K562 (cell line): ENCODE measurements at places on chromosomes 12 and 14. TPM values are rescaled to one million over a fixed set of nuclear protein-coding genes. Genes with fewer than 3 reads are reported as not detected.

GRCh38 chr12:112190231-112191025 is 65.1 kb downstream of the TRAFD1 start:
- DNase-seq, result no peak

- no peak for DNase-seq
These were observed 111.2 kb downstream of the LRIG3 start for GRCh38 chr12:58809064-58809607.

- no peak for DNase-seq
These were observed 25.5 kb downstream of the SUSD6 start for GRCh38 chr14:69636718-69637480.

DNA sequence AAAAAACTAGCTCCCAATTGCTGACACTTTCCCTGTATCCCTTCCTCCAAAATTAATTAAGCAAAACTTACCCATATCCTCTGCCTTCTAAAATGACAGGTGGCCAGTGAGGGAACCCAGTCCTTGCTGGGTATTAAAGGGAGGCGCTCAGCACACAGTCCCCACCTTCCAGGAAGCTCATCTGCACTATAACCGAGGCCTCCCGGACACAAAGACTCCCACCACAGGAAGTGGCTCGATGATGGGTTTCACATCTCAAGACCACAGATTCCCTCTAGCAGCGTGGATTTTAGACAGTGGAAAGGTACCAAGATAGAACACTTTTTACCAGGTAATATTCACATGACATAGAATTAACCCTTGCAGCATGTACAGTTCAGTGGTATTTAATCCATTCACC is 126.8 kb upstream of the NCOR2 start:
- no peak for DNase-seq

GRCh38 chr12:110134691-110135411 is 10.7 kb downstream of the IFT81 start:
- DNase-seq, result peak; percentile 29

- DNase-seq, result peak; percentile 83
These were observed 20.2 kb downstream of the KRT8 start for GRCh38 chr12:52884526-52885293.

DNA sequence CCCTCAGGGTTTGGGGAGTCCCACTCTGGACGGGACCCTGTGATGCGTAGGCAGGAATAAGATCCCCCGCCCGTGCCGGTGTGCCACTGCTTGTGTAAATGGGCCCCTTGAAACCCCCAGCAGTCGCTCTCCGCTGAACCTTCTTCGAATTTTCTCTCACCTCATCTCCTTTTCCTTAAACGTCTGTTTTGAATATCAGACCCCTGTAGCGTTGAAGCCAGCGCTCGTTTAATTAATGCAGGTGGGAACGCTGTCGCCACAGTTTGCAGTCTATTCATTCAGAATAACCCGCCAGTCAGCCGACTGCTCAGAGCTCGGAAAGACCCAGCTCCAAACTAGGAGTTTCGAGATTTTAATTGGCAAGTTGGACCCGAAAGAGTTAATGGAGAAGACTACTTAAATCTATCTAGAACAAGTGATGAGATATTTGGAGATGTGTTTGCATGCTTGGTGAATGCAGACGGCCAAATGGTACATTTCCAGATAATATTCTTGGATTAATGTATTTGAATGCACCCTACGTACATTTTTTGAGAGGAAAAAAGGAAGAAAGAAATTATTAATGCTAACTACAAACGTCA is 739 bp upstream of the PPP2R5E start:
- no peak for DNase-seq

DNA sequence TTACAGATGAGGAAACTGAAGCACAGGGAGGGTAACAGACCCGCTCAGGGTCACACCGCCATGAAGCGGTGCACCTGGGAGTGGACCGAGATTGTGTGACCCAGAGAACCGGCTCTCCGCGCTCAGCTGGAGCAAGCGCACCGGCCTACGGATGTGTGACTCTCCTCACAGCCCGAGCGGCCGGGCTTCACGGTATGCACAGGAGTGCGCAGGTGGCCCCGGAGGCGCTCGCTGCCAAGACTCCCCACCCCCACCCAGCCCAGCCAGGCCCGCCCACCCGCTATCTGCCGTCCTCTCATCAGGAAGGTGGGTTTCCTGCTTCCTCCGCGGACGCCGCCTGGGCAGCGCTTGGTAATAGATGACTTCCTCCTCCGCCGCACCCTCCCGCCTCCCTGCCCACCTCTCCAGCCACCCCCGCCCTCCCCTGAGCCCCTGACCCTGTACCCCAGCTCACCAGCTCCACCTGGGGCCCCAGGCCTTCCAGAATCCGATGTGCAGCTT is 110.7 kb downstream of the NCOR2 start:
- DNase-seq, result no peak

- DNase-seq, result no peak
These were observed 440.1 kb upstream of the CCDC196 start for GRCh38 chr14:66046035-66046434.

- no peak for DNase-seq
These were observed 23.4 kb downstream of the SERPINA1 start for GRCh38 chr14:94364964-94365363.

GRCh38 chr14:101243587-101244338 is 317.5 kb upstream of the DIO3 start:
- DNase-seq, result no peak

DNA sequence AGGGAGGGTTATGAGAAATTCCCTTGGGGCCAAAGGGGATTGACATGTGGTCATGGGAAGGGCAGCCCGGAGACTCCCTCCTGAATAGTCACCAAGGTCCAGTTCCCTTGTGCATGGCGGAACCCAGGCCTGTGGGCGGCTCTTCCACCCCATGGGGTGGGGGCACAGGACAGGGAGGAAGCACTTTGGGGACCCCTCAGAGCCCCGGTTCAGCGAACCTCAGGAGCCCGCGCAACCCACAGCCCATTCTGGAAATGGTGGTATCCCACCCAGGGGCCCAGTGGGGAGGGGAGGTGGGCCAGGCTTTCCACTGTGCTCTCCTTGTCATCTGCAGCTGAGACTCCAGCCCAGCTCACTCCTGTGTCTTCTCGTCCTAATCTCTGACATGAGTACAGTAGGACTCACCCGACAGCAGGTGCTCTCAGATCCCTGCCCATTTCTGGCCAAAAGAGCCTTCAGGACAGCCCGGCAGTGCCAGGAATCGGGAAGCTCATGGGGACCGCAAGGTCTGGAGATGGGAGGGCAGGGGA is 255.2 kb upstream of the SFSWAP start:
- no peak for DNase-seq

DNA sequence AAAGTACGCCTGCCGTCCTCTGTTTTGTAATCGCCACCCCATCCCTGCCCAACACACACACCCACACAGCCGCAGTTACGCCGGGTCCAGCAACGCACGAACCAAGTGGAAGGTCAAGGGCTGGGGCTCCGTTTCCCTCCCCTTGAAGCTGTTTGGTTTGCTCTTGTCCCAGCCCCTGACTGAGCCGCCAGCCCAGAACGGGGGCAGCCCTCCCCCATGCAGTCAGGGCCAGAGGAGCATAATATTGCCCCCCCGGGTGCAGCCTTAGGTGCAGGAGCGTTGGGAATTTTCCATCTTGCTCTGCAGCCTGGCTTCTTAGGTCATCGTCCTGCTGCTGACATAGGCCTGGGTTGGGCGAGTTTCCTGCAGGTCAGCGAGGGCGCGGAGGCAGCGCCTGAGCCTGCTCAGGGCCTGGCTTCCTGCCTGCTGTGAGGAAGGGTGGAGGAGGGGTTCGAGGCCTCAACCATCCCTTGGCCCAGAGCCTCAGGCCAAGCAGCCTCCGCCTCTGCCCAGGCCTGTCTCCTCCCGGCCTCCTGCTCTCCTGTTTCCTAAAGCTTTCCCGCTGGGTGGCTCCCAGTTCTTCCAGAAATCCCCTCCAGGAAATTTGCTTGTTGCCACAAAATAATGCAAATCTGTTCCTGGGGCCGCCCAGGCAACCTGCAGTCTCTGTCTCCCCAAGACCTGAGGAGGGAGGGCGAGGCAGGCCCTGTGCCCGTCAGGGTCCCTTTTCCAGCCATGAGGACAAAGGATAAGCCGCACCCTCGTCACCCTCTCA is 44.5 kb downstream of the PSMA6 start:
- DNase-seq, result peak; percentile 62

- DNase-seq, result peak; percentile 96
These were observed at the start of gene ZBTB39 for GRCh38 chr12:57005980-57006808. ZBTB39 (minus strand) TSS chr12:57006546; CDS start chr12:57004917, 1,629 bp downstream.

GRCh38 chr12:459430-460258 is at the start of gene B4GALNT3:
B4GALNT3 (plus strand) TSS chr12:459939; CDS start chr12:460377, 438 bp downstream.
- peak; percentile 65 for DNase-seq

DNA sequence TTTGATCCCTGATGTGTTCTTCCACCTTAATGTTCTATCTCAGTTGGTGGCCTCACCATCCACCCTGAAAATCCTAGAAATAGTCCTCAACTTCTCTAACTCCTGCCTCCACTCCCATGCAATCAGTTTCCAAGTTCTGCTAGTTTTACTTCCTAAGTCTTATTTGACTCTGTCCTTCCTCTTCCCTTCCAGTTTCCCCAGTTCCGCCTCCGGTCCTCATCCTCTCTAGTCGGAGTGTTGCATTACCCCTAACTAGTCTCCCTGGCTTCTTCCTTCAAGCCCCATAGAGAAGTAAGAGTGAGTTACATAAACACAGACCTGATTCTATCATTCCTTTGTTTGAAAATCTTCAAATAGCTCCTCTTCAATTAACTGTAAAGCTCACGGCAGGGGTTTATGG is 236.5 kb downstream of the GXYLT1 start:
- DNase-seq, result no peak

DNA sequence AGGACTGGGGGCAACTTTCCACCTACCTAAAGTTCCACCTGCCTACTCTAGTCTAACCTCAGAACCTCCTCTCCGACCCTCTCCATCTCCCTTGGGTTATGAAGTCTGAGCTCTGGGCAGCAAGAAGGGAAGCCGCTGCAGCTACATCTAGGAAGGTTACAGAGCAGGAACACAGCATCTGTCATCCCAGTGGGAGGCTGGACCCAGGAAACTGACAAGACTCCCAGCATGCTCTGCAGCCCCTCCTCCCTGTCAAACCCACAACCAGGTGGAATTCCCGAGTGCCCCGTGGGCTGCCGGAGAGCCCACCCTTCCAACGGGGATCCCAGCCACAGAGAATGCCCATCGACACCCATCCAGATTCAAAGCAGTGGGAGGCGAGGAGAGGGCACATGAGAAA is 2.1 kb downstream of the TESC start:
- DNase-seq, result no peak

SLC15A4 gene
- 9.8 and 14.5 TPM in 2 replicates for polyA plus RNA-seq

GPR137C gene
- 0.11 TPM in 1 of 2 replicates, not detected in the other for polyA plus RNA-seq

KRT79 gene
- 0.22 and 0.23 TPM in 2 replicates for polyA plus RNA-seq

RGS6 gene
- polyA plus RNA-seq, result not detected in 2 replicates

LRRC74A gene
- polyA plus RNA-seq, result not detected in 2 replicates

DDX54 gene
- polyA plus RNA-seq, result 74.4 and 107 TPM in 2 replicates

OR4E2 gene
- not detected in 2 replicates for polyA plus RNA-seq

SLC25A47 gene
- not detected in 2 replicates for polyA plus RNA-seq

SLCO1A2 gene
- polyA plus RNA-seq, result 1.2 and 1.9 TPM in 2 replicates
